ENCODE measurements at places on chromosomes 6 and 20. TPM values are rescaled to one million over a fixed set of nuclear protein-coding genes. Genes with fewer than 3 reads are reported as not detected.
A peak's percentile ranks its signal among the peaks of the same experiment; 100 is the strongest.

Gene NOX3
- not detected for total RNA-seq

Gene MATN4
- 0.49 TPM for total RNA-seq

Gene C20orf141
- total RNA-seq = not detected

Gene EYA2
- total RNA-seq = 2.2 TPM

Gene PERP
- 22.4 TPM for total RNA-seq

Gene VSTM2L
- total RNA-seq = 71.6 TPM

Gene KCNB1
- 1.0 TPM for total RNA-seq

DNA sequence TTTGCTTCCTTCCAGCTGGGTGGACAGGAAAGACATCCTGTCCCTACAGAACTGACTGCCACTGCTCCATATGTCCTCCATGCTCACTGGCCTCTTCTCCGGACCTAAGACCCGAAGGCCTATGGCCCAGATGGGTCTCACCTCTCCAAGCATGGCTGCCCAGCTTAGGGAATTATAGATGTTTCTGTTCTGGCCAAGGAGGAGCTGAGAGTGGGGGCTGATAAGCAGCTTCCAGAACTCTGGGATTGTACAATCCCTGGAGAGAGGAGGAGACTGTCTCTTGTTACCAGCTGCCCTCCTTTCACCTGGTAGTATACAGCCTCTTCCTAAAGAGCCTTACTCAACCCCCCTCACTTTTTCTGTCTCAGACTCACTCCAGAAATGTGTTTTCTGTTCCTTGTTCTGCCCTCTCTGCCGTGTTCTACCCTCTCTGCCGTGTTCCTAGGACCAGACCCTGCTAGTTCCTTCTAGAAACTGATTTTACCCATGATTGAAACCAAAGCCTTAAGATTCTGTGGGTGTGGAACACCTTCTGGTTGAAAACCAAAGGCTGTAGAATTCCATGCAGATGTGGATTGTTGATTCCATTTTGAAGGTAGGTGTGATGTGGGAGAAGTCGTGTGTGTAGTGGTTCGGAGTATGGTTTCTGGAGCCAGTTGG is 28.7 kb downstream of the ANKS1A start:
- DNase-seq = no peak

DNA sequence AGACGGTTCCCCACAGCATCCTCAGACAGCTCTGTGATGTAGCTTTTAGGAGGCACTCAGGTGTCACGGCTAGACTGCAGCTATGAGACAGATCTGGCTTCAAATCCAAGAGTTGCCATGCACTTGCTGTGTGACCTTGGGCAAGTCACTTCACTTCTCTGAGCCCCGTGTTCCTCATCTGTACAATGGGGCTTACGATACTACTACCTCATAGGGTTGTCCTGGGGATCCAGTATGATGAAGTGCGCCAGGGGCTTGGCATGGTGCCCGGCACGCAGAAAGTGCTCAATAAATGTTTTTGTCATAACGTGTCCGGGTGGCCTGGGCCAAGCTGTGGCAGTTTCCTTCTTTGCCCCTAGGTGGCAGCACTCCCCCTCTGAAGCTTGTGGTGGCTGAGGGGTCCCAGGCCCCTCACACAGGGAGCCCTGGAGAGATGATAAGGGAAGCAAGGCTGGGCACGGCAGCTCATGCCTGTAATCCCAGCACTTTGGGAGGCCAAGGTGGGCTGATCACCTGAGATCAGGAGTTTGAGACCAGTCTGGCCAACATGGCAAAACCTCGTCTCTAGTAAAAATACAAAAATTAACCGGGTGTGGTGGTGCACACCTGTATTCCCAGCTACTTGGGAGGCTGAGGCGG is 19.1 kb upstream of the CHMP4B start:
- DNase-seq = no peak

GRCh38 chr6:74458536-74458935 is 747.3 kb downstream of the COL12A1 start:
- no peak for DNase-seq

DNA sequence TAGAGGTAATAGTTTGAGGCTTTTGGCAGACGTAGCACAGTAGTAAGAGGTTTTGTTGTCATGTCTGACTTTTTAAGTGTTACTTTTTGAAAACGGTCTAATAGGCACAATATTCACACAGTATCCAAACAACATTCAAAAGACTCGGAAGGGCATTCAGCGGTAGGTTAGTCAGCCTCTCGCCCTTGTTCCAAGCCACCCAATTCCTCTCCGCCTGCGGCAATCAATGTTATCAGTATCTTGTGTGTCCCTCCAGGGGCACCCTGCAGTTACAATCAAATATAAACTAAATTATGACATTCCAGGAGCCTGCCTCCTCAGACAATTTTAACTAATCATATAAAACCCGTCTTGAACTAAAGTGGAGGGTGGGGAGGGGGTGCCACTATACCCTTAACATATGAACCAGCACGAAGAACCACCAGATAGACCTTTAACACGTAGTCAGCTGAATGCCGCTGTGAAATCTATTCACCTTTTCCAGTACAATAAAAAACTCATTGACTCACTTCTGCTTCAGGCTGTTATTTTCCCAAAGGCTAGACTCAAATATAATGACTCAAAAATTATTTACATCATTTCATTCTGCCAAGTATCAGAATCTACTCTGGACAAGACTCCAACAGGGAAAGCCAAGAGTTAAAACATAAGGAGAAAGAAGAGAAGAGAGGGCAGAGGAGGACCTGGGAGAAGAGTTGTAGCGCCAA is 1.6 kb downstream of the TENT5A start:
- DNase-seq = peak; percentile 14

GRCh38 chr6:149461670-149462069 is 23.1 kb downstream of the ZC3H12D start:
- no peak for DNase-seq

GRCh38 chr6:160085713-160086505 is 35.7 kb upstream of the SLC22A1 start:
- no peak for DNase-seq

GRCh38 chr6:73180763-73181619 is 44.3 kb downstream of the KHDC1L start:
- peak; percentile 21 for DNase-seq

- DNase-seq = no peak
Measured at GRCh38 chr6:113171882-113172281, 685.3 kb upstream of the MARCKS start.

DNA sequence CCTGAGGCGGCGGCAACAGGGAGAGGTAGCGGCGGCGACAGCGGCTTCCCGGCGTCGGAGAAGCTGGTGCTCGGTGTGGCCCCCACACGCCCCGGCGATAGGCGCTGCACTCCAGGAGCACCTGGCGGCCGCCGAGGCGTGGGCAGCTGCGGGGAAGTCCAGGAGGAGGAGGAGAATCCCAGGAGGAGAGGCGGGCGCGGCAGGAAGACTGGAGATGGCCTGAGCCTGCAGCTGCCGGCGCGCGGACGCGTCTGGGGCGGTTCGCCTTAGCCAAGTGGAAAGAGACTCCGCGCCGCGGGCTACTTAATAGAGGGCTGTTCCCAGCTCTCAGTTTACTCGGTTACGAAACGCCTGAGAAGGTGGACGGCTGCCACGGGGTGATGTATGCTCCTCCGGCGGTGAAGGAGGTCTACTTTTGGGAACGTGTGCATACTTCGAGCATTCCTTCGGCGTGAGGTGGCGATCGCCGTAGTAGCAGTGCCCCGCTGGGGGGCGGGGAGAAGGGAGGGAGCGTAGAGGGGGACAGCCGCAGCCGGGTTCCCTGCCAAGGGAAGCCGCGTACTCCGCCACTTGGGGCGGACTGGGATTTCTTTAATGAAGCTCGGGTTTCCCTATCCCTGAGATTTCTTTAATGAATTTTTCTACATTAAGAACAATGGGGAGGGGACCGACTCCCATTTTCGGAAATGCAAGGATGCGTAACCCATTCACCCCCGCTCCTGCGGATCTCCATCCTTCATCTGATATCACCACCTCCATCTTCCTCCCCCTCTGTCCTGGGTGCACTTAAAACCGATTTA is at the start of gene COL12A1:
COL12A1 (minus strand) TSS at position 278 of the 800 bp plus-strand sequence. CDS start 3,261 bp downstream, outside the sequence.
- peak; percentile 78 for DNase-seq

GRCh38 chr6:89008001-89008814 is 44.8 kb upstream of the RNGTT start:
- DNase-seq = no peak

- DNase-seq = no peak
Measured at GRCh38 chr20:63706027-63706695, 1.6 kb downstream of the ARFRP1 start.

GRCh38 chr6:37938909-37939308 is 119.4 kb downstream of the ZFAND3 start:
- DNase-seq = no peak

- DNase-seq = no peak
Measured at GRCh38 chr6:120871416-120872261, 462.6 kb downstream of the TBC1D32 start.

Measured in lung (tissue), 17 donors.